ENCODE measurements at places on chromosomes 5 and 9.

GRCh38 chr5:132770476-132771159 is 6.4 kb downstream of the SEPTIN8 start:
- no peak for DNase-seq

- no peak for DNase-seq
Measured at GRCh38 chr9:85392260-85392659, 349.5 kb downstream of the AGTPBP1 start.

GRCh38 chr9:111427186-111427585 is 57.0 kb downstream of the ECPAS start:
- peak; percentile 3 for DNase-seq

GRCh38 chr9:32884482-32884881 is 101.1 kb downstream of the TMEM215 start:
- DNase-seq, result no peak

DNA sequence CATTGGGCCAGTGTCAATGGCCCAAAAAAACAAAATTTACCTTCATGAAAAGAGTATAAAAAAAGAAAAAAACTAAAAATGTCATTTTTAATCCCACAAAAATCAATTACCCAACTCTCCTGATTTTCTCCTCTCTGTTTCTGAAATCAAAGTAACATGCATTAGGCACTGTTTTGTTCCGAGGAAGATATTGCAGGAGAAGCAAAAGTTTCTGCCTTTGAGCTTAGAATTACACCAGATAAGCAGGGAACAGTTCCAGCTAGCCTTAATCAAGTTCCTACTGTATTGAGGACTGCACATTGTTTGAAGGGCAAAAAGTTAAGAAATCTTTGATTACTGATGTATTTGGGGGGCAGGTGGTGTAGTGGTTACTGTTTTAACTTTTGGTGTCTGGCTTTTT is 1.1 kb upstream of the PRKAA1 start:
- no peak for DNase-seq

DNA sequence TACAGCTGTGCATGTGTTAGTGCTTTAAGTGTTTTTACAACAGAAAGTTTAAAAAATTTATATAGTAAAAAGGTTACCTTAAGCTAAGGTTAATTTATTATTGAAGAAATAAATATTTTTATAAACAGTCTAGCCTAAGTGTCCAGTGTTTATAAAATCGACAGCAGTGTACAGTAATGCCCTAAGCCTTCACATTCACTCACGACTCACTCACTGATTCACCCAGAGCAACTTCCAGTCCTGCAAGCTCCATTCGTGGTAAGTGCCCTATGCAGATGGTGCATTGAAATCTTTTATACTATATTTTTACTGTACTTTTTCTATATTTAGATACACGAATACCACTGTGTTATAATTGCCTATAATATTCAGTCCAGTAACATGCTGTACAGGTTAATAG is 159.1 kb downstream of the ROR2 start:
- no peak for DNase-seq

DNA sequence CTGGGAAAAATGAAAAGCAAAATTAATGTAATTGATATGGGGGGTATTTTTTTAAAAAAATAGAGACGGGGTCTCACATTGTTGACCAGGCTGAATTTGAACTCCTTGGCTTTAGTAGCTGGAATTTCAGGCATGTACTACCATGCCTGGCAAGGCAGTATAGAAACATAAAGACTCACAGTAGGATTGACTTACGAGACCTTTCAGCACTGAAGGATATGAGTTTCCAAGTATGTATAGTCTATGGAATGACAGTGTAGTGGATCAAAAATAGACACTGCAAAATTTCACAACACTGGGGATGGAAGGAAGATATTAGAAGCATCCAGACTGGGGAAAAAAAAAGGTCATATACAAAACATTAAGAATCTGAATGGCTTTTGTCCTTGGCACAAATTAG is 6.8 kb downstream of the DCP2 start:
- no peak for DNase-seq

DNA sequence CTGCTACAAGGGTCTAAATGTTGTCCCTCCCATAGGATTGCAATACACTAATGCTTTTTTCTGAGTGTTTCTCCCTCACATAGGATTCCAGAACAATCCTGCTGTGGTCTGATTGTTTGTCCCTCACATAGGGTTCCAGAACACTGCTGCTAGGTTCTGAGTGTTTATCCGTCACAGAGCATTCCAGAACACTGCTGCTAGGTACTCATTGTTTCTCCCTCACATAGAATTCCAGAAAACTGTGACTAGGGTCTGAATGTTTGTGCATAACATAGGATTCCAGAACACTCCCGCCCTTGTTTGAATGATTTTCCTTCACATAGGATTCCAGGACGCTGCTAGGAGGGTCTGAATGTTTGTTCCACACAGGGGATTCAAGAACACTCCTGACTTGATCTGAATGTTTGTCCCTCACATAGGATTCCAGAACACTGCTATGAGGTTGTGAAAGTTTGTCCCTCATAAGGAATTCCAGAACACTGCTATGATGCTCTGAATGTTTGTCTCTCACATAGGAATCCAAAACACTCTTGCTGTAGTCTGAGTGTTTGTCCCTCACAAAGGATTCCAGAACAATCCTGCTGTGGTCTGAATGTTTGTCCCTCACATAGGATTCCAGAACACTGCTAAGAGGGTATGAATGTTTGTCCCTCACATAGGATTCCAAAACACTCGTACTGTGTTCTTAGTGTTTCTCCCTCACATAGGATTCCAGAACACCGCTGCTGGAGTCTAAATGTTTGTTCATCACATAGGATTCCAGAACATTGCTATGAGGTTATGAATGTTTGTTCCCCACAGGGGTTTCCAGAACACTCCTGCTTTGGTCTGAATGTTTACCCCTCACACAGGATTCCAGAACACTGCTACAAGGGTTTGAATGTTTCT is 213.5 kb downstream of the FOXD4L6 start:
- DNase-seq, result no peak

- no peak for DNase-seq
Measured at GRCh38 chr9:84436386-84437109, 96.0 kb upstream of the SLC28A3 start.

GRCh38 chr5:178307267-178308045 is 74.9 kb upstream of the PHYKPL start:
- no peak for DNase-seq

DNA sequence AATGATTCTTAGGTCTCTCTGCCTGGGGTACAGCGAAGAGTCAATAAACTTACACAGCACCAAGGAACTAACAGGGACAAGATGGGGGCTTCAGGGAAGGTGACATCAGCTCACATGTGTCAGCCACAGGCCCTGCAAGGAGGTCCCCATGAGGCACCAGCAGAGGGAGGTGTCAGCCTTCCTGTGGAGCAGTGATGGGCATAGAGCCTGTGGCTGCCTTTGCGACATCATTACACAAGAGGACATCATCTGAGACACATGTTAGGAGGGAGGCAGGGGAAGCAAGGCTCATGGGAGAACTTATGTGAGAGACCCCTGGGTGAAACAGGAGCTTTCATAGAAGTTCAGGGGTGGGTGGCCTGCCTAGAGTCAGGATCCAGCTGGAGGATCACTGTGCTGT is 389.6 kb downstream of the SEMA5A start:
- DNase-seq, result peak; percentile 57

DNA sequence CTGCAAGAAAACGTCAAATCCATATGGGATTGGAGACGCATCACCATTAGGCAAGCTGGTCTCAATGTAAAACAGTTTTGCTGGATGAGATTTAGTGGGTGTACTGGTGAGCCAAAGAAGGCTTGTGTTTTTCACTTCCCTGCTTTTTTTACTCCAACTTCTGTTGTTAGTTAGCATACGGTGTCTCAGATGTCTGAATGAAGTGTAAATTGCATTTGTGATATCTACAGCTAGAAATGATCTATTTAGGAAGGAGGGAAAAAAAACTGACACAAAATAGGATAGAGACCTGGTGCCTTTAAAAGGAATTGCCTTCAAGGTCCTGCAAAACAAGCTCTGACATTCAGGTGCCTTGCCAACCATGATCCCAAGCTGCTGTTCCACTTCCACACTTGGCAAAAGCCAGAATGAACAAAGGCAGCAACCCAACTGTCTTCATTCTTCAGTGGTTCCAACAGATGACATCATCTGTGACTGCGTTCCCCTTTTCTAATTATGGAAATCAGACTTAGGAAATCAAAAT is 104.2 kb upstream of the RAI14 start:
- no peak for DNase-seq

- no peak for DNase-seq
Measured at GRCh38 chr9:78103971-78104433, 72.4 kb upstream of the GNAQ start.

GRCh38 chr5:132808448-132808847 is 4.7 kb upstream of the SOWAHA start:
- no peak for DNase-seq

DNA sequence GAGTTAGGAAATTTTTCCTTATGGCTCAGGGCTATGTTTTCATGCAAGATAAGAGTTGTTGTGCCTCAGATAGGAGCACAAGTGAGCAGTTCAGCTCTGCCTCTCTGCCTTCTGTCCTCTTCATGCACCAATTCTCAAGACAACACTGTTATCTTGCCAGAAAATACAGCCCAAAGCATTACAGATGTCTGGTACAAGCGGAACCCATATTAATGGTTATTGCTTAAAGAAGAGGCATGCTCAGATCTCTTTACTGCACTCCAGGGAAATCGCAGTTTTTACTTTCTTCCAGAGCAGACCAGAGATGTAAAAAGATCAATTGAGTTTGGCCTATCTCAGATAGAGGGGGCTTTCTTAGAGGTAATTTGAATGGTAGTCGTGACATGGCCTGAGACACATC is 361.6 kb upstream of the WWC1 start:
- DNase-seq, result no peak

DNA sequence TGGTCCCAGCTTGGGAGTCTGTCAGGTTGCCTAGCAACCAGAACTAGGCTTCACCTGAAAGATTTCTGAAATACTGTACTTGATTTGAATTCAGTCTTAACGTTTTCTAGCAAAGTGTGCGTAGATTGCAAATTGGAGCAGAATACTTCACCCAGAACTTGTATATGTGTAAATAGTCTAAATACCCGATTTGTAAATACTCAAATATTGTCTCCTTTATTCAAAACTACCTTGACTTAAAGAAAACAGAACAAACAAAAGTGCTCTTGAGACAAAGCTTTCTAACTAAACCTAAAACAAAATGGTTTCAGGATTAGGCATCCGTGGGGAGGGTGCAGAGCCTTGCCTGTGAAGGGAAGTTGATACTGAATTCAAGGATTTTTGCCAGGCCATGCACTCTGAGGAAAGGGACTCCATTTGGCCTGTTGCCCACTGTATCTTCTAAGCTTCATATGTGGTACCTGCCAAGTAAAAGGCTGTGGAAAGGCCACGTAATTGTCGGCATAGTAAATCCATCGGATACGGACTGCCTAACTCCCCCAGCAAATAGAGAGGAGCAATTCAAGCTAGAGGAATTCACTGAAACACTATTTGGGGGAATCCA is 744 bp upstream of the HMGCS1 start:
- DNase-seq, result no peak

DNA sequence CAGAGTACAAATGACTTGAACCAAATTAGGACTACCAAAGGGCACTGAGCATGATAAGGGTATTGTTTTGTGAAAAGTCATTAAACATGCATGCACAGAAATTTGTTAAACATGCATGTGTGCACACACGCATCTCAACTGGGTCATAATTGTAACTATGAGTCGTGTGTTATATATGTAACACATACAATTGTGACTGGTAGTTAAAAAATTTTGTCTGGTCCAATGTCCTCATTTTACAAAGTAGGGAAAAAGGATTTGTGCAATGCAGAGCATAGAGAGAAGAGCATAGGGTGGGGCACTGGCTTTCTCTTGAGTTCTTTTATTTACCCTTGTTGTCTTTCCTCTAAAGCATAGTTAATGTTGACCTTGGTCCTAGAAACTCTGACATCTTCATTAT is 19.3 kb upstream of the IGFBPL1 start:
- no peak for DNase-seq

GRCh38 chr9:137163365-137163715 is 6.5 kb downstream of the LRRC26 start:
- no peak for DNase-seq

DNA sequence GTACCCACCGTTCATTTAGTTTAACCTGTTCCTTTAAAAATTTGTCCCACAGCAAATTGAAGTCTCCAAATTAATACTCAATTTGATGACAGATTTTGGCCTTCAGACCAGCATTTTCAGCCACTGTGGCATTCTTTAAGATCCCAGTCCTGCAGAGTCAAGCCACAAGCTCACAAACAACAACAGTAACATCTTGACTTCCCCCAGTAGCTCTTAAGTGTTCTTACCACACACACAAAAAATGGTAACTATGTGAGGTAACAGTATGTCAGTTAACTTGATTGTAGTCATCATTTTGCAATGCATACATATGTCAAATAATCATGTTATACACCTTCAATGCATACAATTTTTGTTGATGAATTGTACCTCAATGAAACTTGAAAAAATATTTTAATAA is 247.9 kb downstream of the LURAP1L start:
- DNase-seq, result no peak

GRCh38 chr5:159345336-159345735 is 15.0 kb upstream of the IL12B start:
- no peak for DNase-seq

DNA sequence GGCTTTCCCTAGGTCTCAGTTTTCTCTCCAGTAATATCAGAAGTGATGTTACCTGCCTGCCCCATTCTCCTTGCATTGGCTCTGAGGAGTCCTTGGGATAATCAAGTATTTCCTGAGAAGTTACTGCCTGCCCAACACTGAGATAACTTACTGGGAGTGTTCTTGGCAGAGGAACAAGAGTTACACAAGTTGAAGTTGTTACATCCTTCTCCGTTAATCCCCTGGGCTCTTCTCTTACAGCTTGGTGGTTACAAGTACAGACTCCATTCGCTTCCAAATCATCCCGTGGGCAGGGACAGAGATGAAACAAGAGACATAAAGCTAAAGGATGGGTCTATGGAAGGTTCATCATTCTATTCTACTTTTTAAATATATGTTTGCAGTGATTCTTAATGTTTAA is 74.1 kb upstream of the SAP30L start:
- DNase-seq, result no peak

- peak; percentile 69 for DNase-seq
Measured at GRCh38 chr5:40797273-40798011, 732 bp downstream of the PRKAA1 start.

- DNase-seq, result no peak
Measured at GRCh38 chr5:151236888-151237287, 13.0 kb upstream of the CCDC69 start.

DNA sequence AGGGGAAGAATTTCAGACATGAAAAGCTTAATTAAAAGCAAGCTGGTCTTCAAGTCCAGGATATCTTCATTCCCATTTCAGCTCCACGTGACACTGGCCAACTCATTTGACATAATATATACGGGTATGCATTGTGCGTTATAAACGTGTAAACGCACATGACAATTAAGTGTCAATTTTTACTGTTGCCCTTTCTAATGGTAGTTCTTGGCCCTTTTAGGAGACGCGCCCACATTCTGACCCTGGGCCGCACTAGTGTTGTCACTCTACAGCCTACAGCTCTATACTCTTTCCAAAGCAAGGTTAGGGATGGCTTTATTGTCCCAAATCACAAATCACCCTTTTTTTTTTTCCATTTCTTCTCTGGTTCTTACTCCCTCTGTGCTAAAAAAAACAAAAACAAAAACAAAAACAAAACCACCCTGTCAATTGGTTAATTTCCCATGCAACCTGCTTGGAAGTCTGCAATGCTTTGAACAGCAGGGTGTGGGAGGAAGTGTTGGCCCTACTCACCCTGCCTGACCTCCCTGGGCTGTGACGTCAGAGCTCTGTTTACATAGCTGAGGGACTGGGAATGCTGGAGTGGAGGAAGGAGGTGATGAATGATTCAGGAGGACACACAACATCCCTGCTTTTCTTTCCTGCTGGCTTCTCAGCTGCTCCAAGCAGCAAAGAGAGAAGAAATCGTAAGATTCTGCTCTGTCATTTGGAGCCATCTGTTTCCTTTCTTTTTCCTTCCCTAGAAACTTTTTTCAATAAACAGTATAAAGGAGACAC is 19.3 kb downstream of the RFK start:
- peak; percentile 86 for DNase-seq

Data from HTR-8/SVneo (cell line).